ENCODE measurements at places on chromosomes 12 and 14. TPM values are rescaled to one million over a fixed set of nuclear protein-coding genes. Genes with fewer than 3 reads are reported as not detected.

OVCH1 gene
- total RNA-seq, result 0.85 TPM

MAPK1IP1L gene
- total RNA-seq, result 16.1 TPM

AQP2 gene
- not detected for total RNA-seq

VAMP1 gene
- total RNA-seq, result 1.7 TPM

KCNJ8 gene
- not detected for total RNA-seq

CISTR gene
- total RNA-seq, result not detected

MANSC1 gene
- 3.5 TPM for total RNA-seq

CSRP2 gene
- total RNA-seq, result 3.9 TPM

Measured in endothelial cell of coronary artery (primary cell).